ENCODE measurements at places on chromosomes 4 and X. TPM values are rescaled to one million over a fixed set of nuclear protein-coding genes. Genes with fewer than 3 reads are reported as not detected.
A peak's percentile ranks its signal among the peaks of the same experiment; 100 is the strongest.

TMPRSS11E gene
- not detected for total RNA-seq

CCNB3 gene
- total RNA-seq, result 0.41 TPM

STOX2 gene
- total RNA-seq, result 9.2 TPM

TMEM128 gene
- 12.3 TPM for total RNA-seq

CEP44 gene
- total RNA-seq, result 13.5 TPM

DNA sequence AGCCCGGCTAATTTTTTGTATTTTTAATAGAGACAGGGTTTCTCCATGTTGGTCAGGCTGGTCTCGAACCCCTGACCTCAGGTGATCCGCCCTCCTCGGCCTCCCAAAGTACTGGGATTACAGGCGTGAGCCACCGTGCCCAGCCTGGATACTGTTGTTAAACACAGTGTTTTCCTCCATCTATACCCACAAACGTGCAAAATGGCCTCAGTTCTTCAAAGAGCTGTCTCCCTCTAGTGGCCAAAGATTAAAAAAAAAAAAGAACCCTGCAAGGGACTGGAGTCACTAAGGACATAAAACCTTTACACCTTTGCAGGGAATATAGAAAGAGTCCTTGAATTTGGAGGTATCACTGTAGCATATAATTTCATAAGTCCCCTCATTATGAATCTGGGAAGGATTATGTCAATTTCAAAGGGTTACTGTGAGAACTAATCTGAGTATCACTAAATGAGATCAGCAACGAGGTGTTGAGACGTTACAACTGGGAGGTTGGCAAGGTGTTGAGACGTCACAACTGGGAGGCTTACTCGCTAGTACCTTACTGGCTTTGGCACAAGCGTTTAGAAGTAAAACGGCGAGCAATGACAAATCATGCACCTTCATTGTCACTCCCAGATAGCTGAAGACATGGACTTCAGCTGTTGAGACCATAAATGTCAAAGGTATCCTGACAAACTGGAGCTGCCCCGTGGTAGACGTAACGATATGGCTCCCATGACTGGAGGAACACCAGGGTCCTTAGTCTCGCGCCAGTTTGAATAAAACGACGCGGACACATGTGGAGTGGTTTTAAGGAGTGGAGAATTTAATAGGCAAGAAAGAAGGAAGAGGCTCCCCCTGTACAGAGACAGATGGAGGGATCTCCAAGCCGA, 33.4 kb upstream of the ENPP6 start:
- DNase-seq, result no peak

- no peak for DNase-seq
Measured at GRCh38 chr4:48024522-48024921, 8.0 kb downstream of the NIPAL1 start.

DNA sequence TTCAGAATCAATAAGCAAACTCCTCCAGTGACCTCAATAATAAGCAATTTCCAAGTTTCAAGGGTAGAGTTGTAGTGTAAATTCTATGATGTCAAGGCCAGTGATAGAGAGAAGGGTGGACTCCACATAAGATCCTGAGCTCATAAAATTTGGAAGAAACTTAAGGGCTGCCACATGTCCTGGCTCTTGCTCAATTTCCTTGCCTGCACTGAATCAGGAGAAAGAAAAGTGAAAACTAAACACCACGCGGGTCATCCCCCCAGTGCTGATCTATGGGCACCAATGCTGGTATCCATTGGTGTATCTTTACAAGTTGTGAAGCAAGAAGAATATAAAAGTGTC, 392.0 kb upstream of the INTU start:
- DNase-seq, result no peak

DNA sequence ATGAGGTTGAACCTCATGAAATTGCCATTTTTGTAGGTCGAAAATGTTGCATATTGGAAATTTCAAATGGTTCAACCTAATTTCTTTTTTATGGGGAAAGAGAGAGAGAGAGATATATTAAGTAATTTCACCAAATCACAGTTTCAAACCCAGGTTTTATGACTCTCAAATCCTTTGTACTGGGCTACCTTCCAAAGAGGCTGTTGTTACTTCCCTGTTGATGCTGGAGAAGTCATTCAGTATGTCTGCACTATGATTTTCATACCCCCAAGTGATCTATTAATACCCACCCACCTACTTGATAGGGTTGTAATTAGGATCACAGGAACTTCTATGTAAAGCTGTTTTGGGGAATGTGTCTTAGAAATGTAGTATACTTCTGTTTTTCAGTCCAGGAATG, 109.9 kb downstream of the ZNF330 start:
- no peak for DNase-seq

GRCh38 chr4:85755285-85755684, 280.3 kb downstream of the ARHGAP24 start:
- no peak for DNase-seq

DNA sequence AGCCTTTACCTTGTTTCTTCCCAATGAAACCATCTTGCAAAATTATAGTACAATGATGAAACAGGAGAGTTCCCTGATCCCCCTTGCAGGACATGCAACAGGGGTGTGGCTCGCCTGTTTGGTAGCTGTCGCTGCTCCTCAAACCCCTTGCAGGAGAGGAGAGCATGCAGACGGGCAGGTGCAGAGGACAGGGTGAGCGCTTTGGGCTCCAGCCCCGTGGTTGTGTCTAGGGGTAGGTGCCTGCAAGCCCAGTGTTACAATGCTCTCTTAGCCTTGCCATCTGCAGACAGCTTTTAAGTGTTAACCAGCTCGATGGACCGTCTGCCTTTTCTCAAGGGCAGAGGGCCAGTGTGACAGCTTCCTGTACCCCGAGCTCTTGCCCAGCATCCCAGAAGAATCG, 102.0 kb downstream of the TAB3 start:
- no peak for DNase-seq

GRCh38 chr4:105807496-105807895, 87.8 kb upstream of the NPNT start:
- no peak for DNase-seq

DNA sequence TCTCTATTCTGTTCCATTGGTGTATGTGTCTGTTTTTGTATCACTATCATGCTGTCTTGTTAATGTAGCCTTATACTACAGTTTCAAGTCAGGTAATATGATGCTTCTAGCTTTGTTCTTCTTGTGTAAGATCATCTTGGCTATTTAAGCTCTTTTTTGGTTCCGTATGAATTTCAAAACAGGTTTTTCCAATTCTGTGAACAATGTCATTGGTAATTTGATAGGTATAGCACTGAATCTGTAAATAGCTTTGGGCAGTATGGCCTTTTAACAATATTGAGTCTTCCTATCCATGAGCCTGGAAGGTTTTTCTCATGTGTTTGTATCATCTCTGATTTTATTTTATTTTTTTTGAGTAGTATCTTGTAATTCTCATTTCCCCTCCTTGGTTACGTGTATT, 94.3 kb downstream of the ANAPC10 start:
- DNase-seq, result no peak

DNA sequence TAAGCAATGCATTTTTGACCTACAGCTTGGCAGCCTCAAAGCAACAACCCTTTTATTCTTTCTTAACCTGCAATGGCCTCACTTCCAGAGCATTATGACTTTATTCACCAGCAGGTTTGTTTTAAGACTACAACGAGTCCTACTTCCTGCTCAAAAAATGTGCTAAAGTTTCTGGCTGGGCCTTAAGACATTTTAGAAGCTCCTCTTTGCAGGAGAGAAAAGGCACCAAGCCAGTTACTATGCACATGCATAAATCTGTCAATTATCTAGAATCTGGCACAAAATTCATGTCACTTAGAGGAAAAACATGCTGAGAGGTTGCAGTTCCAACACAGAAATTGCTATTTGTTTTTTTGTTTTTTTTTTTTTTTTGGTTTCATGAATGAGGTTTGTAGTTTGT, 223.0 kb upstream of the EPHA5 start:
- no peak for DNase-seq

DNA sequence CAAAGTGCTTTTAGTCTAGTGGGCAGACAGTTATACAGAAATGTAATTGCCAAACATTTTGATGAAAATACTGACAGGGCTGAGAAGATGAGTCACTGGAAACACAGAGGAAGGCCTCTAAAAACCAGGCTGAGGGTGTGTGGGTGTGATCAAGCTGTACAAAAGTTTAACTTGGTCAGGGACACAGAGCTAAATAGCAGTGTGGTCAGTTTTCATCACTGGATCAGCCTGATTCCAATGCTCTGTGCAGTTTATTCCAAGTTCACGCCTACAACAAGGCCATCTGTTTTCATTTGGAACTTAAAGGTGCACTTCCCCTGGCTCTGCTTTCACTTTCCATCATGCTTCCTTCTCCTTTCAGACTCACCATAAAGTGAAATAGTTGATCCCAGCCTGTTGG, 10.6 kb downstream of the CENPVL3 start:
- no peak for DNase-seq

DNA sequence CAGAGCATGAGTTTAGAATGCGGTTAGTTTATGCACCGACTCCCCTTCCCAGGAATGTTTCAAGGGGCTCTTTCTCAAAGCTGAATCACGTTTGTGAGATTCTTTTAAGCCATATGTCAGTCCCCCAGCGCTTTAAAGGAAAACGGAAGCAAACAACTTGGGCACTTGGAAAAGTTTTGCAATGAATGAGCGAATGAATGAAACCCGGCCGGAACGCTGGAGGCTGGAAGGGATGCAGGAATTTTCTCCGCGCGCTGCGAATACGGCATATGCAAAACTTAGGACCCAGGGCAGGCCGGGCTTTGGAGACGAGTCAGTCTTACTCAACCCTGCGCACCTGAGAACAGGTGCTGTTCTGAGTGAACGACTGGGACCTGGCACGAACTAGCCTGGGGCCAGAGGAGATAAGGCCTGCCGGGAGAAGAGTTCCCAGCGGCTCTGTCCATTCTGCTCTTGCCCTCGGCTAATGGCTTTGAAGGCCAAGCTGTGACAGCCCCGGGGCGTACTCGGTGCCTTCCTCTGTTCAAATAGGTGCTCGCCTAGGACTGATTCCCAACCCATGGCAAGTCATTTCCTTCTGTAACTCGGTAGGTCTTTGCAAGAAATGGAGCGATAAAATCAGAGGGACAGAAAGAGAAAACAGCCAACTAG, 743 bp upstream of the NRK start:
- DNase-seq, result peak; percentile 8

DNA sequence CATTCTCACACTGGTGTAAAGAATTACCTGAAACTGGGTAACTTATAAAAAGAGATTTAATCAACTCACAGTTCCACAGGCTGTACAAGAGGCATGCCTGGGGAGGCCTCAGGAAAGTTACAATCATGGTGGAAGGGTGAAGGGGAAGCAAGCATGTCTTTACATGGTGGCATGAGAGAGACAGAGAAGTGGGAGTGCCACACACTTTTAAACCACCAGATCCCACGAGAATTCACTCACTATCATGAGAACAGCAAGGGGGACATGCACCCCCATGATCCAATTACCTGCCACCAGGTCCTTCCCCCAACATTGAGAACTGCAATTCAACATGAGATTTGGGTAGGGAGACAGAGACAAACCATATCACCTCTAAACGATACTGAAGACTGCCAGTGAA, 23.0 kb downstream of the EPGN start:
- DNase-seq, result no peak

GRCh38 chr4:40990236-40990898, 224.0 kb downstream of the APBB2 start:
- no peak for DNase-seq

- DNase-seq, result no peak
Measured at GRCh38 chrX:15366506-15367352, 17.5 kb downstream of the VEGFD start.

DNA sequence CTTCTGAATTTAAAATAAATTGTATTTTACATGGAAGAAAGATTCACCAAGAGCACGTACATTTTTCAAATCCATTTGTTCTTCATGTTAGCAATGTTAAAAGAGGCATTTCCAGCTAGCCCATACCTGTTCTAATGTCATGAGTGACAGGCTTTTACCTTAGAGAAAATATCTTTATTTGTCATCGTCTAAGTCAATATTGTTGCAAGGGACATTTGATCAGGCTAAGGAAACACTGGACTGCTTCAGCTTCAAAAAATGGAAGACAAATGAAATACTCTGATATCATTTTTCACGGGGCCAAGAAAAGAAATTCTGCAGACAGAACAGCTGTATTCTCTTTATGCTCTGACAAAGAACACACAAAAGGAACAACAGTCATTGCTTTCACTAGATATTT, 207.7 kb downstream of the RCHY1 start:
- no peak for DNase-seq

GRCh38 chrX:30690330-30690729, 37.1 kb downstream of the GK start:
- DNase-seq, result no peak

- no peak for DNase-seq
Measured at GRCh38 chrX:17160975-17161374, 214.0 kb upstream of the NHS start.

DNA sequence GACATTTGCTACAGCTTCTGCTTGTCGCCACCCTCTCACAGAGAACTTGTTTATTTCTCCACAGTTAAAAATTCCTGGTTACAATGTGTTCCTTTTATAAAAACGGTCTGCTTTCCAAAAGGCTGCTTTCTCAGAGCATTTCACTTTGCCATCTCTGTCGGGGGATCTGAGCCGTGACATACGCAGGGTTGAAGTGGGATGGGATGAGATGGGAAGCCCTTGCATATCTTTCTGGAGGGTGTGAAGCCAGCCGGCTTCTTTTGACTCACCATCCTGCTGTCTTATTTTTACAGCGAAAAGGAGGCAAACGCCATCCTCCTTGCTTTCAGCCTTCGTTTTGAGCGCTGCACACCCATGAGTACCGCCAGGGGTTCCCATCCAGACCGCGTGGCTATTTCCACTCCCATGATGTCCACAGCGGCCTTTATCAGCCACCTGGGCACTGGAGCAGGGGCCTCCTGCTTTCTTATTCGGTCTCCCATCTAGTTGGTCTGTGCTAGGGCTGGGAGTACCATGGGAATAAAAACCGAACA, 99.8 kb upstream of the GATB start:
- DNase-seq, result no peak

GRCh38 chr4:38177641-38178391, 217.6 kb downstream of the PTTG2 start:
- peak; percentile 81 for DNase-seq

DNA sequence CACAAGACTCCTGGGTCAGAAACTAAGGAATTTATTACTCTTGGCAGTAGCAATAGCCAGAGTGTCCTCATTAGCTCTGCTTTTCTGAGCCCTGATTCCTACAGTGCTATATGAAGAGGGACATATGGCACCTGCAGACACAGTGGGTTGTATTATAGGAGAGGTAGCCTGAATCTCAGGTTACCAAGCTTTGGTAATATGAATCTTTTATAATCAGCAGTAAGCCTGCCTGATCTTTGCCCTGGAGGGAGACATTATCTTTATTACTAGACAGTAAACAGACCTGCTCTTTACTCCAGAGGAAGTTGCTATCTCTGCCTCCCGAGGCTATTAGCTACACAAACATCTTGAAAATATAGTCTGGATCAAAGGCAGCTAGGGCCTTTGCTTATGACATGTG, 62.5 kb upstream of the HOPX start:
- DNase-seq, result peak; percentile 22

GRCh38 chrX:93580634-93581033, 92.7 kb downstream of the NAP1L3 start:
- no peak for DNase-seq

GRCh38 chrX:19758539-19758938, 128.9 kb downstream of the SH3KBP1 start:
- no peak for DNase-seq

Measured in transverse colon (tissue), 4 donors.